Right ventricle myocardium superior (tissue), 1 donor: ENCODE measurements at places on chromosomes 16 and 17. TPM values are rescaled to one million over a fixed set of nuclear protein-coding genes. Genes with fewer than 3 reads are reported as not detected.

DNA sequence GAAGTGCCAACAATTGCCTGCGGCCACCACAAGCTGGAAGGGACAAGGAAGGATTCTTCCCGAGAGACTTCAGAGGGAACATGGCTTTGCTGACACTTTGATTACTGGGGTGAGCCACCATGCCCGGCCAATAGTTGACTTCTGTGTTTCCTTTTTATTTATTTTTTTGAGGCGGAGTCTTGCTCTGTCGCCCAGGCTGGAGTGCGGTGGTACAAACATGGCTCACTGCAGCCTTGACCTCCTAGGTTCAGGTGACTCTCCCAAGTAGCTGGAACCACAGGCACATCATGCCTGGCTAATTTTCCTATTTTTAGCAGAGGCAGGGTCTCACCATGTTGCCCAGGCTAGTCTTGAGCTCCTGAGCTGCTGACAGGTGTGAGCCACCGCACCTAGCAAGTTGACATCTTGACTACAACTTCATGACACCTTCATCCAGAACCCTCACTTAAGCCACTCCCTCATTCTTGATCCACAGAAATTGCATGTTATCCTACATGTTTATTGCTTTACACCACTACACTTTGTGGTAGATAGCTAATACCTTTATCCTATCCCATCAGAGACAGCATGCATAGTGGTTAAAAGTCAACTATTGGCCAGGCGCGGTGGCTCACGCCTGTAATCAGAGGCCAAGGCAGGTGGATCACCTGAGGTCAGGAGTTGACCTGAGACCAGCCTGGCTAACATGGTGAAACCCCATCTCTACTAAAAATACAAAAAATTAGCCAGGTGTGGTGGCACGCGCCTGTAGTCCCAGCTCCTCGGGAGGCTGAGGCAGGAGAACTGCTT is 16.1 kb upstream of the GPRC5C start:
- DNase-seq: peak; percentile 1

DNA sequence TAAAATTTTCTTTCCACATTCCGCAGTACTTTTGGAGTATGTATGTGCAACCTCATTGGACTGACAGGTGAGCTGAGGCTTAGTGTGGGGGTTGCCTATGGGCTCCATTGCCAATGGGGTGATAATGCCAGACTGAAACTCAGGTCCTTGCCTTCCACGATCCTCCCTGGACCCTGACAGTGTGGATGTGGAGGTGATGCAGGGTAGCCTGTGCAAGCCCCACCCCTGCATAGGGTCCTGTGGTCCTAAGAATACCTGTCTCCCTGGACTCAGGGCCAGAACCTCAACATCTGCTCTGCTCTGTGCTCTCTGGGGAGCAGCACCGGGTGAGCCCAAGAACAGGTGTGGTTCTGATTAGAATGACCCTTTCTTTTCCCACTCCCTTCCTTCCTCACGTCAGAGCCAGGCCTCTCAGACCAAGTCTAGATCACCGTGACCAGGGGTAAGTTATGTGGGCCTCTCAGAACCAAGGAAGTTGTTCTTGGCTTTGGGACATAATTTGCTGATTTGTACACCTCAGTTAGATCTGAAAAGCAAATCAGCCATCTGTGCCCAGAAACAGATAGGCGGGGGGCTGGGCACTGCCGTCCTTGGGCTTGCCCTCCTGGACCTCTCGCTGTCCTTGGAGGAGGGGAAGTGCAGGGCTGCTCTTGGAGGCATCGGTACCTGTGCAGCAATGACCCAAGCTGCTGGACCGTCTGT is 8.4 kb upstream of the TNS4 start:
- DNase-seq: no peak

DNA sequence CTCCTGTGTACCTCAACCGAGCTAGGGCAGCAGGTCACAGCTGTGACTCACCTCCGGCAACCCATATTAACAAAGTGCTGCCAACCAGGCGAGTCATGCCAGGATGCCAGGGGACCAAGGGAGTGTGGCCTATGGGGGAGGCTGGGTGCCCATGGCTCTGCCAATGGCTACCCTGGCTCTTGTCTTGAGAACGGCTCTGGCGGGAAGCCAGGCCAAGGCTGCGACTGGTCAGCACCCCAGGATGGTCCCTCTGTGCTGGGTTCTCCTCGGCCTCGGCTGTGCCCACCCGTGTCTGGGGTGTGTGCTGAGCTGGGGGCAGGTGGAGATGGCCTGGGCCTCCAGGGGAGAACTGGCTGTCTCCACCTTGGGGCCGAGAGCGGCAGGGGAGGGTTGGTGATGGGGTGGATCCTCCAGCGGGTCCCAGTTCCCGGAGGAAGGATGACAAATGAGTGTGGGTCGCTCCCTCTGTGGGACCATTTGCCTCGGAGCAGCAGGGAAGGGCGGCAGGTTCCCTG is 75.8 kb downstream of the MRC2 start:
- DNase-seq: peak; percentile 57

DNA sequence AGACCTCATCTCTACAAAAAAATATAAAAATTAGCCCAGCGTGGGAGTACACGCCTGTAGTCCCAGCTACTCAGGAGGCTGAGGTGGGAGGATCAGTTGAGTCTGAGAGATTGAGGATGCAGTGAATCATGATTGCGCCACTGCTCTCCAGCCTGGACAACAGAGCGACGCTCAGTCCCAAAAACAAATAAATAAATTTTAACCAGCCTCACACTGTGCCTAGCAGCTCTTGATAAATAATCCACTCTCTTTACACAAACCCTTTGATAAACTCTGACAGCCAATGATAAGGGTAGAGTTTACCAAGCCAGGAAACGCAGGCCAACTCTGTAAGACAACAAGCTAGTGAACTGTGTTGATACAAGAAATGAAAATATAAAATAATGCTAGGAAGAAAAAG is 32.7 kb downstream of the LITAF start:
- no peak for DNase-seq

- DNase-seq: no peak
Observed at GRCh38 chr16:51222016-51222415, 70.9 kb upstream of the SALL1 start.

DNA sequence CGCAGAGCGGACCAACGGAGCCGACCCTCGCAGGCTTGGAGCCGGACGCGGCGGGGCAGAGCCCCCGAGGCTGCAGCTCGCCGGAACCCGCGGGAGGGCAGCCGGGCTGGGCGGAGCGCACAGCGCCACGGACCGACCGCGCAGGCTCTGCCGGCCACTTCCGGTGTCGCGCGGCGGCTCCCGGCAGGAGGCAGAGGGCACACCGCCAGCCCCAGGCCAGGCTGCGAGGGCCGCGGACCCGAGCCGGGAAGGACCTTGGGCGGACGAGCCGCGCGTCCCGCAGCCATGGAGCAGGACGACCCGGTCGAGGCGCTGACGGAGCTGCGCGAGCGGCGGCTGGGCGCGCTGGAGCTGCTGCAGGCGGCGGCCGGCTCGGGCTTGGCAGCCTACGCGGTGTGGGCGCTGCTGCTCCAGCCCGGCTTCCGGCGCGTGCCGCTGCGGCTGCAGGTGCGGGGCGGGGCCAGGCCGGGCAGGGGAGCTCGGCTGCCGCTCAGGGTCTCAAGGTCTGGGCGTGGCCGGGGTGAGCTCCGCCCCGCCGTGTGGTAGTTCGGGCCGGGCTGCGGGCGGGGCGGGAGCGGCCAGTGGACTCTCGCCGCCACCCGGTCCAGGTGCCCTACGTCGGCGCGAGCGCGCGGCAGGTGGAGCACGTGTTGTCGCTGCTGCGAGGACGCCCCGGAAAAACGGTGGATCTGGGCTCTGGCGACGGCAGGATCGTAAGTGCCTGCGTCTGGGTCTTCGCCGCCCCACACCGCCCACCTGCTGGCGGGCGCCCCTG is at the start of gene ANTKMT:
Gene ANTKMT, plus strand, starts transcription at position 157 of the 775 bp plus-strand sequence. Its CDS starts 129 bp downstream, at position 286.
- peak; percentile 86 for DNase-seq

DNA sequence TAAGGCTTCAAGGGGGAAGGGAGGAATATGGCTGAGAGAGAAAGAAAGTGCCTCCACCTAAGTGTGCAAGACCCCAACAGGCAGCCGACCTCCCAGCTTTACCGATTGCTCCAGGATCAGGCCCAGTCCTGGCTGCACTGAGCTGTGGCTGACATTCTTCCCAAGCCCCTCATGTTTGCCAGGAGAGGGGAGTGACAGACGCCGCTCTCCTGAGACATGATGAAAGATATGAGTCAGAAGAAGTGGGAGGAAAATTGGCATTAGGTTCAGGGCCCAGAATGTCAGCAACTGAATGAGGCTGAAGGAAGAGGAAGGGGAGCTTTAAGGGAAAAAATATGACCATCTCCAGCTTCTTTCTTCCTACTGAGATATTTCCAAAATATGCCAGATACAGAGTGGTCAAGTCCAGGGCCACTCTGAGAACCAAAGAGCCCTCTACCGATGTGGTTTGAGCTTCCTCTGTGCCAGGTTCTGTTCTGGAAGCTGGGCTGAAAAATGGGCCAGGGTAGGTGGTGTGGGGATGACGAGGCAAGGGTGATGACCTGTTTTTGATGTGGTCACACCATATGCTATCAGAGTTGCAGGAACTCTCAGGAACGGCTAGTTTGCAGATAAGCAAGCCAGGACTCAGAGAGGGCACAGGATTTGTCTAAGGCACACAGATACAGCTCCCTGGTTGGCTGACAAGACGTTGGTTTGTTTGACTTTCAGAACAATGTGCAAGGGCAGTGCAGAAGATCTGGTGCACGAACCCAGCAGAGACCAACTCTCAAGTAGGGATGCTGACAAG is 176.7 kb downstream of the SOX9 start:
- DNase-seq: peak; percentile 48

CEP295NL gene
- 0.70 TPM for total RNA-seq

DNA sequence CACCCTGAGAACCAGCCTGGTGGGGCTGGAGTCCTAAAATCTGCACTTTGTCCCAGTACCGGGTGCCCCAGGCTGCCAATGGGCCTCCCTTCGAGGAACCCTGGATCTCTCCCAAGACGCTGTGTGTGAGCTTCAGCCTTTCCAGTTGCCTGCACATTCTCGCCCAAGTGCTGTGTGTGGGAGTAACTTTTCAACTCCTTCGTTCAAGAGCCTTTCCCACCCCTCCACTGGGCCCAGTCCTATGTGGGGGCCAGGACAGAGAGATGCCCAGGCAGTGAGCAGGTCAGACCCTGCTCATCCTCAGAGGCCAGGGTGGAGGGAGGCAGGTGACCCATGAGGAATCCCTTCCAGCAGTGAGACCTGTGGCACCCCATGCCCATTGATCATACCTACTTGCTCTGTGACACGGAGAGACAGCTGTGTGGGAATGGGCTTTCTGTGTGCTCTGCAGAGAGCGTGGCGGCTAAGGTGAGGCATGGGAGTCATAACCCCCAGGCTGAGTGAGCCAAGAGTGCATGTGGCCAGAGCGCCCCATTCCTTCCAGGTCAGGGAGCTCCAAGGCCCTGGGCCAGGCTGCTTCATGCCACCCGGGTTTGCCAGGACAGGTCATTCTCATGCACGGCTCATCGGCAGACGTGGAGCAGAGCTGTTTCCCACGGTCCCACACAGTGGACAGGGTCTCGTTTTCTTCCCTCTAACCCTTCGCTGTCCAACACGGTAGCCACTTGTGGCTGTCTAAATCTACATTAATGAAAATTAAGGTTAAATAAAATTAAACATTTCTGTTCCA is 154.4 kb downstream of the CLEC16A start:
- no peak for DNase-seq
